ENCODE measurements at places on chromosomes 13 and 19.

- DNase-seq: peak; percentile 90
Observed at GRCh38 chr19:2543463-2544442, 67.8 kb downstream of the GADD45B start.

DNA sequence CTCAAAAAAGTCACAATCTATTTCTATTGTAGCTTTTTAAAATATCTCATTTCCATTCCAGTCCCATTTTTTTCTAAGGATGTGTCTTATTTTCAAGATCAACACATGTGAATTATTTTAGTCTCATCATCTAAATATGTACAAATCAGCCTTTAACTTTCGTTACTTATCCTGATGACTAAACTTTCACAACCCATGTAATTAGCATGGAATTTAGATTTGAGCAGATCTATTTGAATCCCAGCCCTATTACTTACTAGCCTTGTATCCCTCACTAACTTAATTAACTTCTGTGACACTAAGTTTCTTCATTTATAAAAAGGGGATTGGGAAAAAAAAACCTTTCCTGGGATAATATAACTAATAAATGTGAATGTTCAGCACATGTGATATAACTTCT, 81.1 kb downstream of the UFM1 start:
- no peak for DNase-seq

DNA sequence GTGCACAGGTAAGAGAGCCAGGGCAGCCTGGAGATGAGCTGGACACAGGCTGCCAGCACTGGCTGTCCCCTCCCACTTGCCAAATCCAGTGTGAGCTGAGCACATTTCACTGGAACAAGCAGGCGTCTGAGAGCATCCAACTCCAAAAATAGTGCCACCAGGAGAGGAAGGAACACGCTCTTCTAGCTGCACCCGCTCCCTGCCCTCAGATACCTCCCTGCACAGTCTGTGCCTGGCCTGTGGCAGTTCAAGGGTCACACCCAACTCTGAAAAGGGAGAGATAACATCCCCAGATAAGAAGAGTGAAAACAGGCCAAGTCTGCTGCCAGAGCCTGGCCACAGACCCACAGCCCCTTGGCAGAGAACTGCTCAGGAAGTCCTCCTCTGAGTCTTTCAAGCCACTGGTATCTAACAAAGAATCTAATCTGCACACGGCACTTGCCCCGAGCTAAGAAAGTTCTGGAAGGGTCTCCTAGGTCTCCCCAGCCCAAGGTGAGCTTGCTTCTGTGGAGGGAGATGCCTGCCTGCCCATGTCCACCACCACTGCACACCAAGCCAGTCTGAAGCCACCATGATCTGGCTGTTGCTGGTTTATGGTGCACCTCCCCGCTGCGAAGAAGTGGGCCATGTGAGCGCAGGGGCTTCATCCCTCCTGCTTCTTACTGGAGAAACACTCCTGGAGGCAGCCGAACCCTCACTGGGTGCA, 14.7 kb downstream of the ELL start:
- no peak for DNase-seq

- no peak for DNase-seq
Observed at GRCh38 chr13:71643448-71643860, 223.6 kb downstream of the DACH1 start.

DNA sequence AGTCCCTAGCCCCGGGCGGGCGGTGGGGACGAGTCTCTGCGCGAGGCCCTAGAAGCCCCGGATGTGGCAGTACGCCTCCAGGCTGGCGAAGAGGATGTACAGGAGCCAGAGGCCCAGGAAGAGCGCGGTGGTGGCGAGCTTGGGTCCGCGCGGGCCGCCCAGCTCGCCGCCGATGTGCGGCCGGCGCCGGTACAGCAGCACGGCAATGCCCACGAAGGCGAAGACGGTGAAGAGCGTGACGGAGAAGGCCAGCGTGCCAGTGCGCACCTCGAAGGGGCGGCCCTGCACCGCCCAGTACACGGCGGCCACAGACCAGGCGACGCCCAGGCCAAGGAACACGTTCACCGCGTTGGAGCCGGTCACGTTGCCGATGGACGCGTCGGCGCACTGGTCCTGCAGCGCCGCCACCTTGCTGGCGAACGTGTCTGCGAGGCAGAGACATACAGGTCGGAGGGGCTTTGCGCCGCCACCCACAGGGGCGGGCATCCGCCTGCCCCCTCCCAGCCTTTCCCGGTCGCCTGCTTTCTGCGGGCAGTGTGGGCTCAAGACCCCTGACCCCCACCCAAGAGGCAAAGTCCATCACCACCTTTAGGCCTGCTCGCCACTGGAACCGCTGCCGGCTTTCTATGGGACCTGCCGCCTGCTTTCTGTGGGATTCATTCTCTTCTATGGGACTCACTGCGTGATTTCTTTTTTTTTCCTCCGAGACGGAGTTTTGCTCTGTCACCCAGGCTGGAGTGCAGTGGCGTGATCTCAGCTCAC, 10.9 kb upstream of the MEIS3 start:
- DNase-seq: no peak

DNA sequence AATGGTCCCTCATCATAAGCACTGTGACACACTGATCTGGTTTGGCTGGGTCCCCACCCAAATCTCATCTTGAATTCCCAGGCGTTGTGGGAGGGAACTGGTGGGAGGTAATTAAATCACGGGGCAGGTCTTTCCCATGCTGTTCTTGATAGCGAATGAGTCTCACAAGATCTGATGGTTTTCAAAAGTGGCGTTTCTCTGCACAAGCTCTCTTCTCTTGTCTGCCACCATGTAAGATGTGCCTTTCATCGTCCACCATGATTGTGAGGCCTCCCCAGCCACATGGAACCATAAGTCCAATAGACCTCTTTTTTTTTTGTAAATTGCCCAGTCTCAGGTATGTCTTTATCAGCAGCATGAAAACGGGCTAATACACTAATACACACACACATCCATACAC, 6.9 kb upstream of the GPR4 start:
- DNase-seq: no peak

DNA sequence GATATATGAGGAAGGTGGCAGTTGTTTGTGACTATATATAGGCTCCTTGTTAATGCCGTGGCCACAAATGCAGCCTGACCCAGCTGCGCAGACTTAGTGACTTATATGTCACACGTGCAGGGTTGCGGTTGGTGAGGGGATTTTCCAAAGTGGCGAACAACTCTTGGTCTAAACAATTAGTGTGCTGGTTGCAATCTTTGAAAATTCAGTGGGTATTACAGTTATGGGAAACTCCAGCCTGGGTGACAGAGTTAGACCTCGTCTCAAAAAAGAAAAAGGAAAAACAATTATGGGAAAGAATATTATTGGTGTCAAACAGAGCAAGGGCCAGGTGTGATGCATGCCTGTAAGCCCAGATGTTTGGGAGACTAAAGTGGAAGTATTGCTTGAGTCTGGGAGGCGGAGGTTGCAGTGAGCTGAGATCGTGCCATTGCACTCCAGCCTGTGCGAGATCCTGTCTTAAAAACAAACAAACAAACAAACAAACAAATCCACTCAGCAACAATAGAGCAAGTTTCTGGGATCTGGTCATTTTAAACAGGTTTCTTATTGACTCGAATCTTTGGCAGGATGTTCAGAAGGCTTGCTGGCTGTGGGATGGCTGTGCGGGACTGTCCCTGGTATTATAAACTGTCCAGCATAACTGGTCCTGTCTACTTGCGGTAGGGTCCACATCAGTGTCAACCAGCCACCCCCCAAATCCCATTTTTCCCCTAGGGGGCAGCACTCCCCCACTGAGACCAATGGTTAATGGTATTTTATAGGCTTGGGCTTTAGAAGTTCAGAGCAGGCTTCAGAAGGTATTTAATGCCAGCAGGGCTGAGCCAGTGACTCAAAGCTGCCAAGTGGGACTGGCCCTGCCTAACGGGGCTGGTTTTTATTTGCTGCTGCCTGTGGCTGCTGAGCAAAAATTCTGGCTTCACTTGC, 15.4 kb downstream of the RELB start:
- DNase-seq: peak; percentile 46

- no peak for DNase-seq
Observed at GRCh38 chr19:46931202-46931601, 70.4 kb downstream of the ARHGAP35 start.

GRCh38 chr13:109154546-109154945, 525.1 kb downstream of the MYO16 start:
- no peak for DNase-seq

- no peak for DNase-seq
Observed at GRCh38 chr19:10848230-10848856, at the start of gene C19orf38. Gene C19orf38, plus strand, starts transcription at chr19:10848415. Its CDS starts 94 bp downstream, at chr19:10848509.

GRCh38 chr19:31545777-31546176, 196.5 kb upstream of the TSHZ3 start:
- no peak for DNase-seq

- DNase-seq: no peak
Observed at GRCh38 chr13:68358294-68358705, 1128.2 kb upstream of the PCDH9 start.

GRCh38 chr19:34574704-34575103, 93.1 kb downstream of the WTIP start:
- no peak for DNase-seq

- DNase-seq: no peak
Observed at GRCh38 chr13:32472194-32472621, 44.3 kb upstream of the N4BP2L1 start.

GRCh38 chr19:7858109-7858770, 15.9 kb downstream of the PRR36 start:
- no peak for DNase-seq

GRCh38 chr19:45900738-45901431, 1.5 kb downstream of the MYPOP start:
- no peak for DNase-seq

GRCh38 chr13:104206450-104207044, 1140.3 kb upstream of the SLC10A2 start:
- DNase-seq: no peak

- no peak for DNase-seq
Observed at GRCh38 chr13:47094734-47095434, 198.0 kb upstream of the HTR2A start.

DNA sequence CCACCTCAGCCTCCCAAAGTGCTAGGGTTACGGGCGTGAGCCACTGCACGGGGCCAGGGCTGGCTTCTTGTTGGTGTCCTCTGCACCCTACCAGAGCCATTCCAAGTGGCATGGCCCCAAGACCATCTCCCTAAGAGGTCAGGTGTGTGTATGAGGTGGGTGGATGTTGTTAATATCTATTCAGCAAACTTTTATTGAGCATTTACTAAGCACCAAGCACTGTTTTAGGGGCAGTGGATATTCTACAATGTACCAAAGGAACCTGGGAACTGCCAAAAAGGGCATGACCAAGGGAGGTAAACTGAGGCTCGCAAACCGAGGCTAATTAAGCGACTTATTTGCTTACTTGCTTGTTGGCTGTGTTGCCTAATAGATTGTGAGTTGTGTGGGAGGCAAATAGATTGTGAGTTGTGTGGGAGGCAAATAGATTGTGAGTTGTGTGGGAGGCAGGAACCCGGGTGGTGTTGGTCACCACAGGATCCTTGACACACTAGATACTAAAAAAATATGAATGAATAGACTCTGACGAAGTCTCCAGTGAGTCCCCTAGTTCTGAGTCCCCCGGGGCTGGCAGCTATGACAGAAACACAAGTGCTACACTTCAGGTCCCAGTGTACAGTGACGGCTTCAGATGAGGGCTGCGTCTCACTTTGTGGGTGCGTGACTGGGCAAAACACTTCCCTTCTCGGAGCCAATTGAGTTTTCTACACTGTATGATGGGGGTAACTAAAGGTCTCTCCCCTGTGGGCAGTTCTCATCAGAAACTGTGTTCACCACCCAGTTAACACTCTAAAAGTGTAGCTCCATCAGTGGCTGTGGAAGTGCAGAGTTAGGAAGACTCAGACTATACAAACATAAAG, 5.0 kb upstream of the BICRA start:
- DNase-seq: no peak

DNA sequence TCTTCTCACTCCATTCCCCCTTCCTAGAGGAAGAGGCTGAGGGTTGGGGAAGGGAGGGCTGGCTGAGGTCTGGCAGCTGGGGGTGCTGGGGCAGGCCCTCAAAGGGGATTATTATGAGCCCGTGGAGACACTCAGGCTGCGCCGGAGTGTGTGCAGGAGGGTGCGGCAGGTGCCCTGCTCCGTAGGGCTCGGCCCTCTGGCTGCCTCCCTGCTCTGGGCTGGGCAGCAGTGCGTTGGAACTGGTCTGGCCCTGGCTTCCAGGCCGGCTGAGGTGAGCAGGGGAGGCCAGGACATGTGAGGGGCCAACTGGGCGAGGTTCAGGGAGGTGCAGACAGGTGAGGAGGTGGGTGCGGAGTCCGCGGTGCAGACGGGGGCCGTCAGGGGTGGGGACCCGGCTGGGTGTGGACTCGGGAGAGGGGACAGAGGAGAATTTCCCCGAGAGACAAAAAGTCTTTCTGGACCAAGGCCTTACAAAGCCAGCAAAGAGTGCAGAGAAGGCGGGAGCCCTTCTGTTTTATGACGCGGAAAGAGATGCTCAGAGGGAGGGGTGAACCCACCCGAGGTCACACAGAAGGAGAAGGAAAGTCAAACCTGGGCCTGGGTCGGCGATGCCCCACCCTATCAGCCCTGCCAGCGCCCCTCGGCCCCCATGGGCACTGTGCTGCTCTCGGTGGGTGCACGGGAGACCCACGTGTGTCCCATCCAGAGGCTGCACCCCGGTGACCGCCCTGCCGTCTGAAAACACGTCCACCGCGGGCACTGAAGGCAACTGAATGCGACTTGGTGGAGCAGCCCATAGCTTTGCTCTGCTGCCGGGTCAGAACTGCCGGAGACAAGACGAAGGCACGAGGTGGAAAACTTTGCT, 31.0 kb downstream of the PIP5K1C start:
- no peak for DNase-seq

- no peak for DNase-seq
Observed at GRCh38 chr19:19777692-19778091, 43.9 kb downstream of the ZNF506 start.

DNA sequence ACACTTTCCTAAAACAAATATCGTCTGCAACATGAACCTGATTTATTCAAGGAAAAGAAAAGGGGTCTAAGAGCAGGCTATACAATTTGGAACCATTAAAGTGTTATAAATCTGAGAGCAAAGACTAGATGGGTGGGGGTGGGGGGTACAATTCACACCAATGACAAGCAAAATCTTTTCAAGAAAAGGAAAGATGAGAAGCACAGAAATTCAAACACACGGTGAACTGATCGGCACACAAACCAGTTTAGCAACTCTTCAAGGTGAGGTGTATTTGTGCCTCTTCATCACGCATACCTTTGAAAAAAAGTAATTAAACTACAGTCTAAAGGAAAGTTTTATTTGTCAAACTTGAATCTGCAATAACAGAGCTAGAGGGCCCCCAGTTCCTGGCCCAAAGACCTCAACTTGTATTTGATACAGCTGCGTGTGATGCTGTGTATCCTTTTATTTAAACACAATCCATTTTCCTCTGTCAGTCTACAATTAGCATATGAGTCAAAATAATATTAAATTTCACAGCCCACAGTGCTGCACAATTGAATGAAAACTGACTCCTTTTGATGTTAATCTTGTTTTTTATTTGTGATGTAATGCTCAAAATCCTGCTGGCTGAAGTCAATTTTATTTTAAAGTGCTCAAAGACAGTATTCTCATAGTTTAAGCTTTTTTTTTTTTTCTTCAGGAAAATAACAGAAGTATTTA, 14.2 kb downstream of the EFNB2 start:
- DNase-seq: no peak

- DNase-seq: no peak
Observed at GRCh38 chr13:89382981-89383380, 1711.8 kb downstream of the SLITRK5 start.
